Stimulated activated CD8-positive, alpha-beta memory T cell treated with anti-CD3 and anti-CD28 coated beads, Interleukin-15, amount 100 ng/mL, for 4 hours (primary cell): ENCODE measurements at places on chromosomes 13 and 19.

DNA sequence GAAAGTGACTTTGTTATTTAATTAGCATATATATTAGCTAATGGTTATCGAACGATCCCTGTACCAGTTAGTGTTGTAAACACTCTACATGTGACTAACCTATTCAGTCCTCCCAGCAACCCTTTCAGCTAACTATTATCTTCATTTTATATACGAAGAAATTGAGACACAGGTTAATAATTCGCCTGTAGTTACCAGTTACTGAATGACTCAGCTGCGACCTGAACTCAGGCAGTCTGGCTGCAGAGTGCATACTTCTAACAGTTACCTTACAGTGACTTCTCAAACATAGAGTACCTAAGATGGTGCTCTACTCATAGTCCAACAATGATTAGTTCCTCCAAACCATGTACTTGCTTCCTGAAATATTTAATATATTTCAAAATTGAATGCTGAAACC is 117.7 kb downstream of the FNDC3A start:
- DNase-seq, result no peak

DNA sequence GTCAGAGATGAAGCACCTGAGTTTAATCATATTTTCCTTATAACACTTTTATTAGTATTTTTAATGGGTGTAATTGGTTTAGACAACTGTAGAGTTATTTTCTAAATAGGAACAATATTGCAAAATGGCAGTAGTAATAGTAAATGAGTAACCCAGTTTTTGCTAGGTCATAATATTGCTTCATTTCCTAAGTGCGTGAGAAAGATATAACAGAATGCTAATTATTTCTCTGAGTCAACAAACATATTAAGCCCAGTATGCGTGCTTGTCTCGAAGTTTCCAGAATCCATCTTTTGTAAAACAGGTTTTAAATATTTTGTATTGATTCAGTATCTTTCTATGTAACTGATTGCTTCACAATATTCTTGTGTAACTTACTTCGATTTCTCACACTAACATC is 315.3 kb downstream of the MYO16 start:
- DNase-seq, result no peak

GRCh38 chr19:30652751-30653150 is 280.6 kb downstream of the ZNF536 start:
- DNase-seq, result no peak

GRCh38 chr13:95323930-95324662 is 22.8 kb upstream of the ABCC4 start:
- DNase-seq, result no peak

GRCh38 chr13:32600890-32601289 is 14.6 kb downstream of the PDS5B start:
- no peak for DNase-seq

DNA sequence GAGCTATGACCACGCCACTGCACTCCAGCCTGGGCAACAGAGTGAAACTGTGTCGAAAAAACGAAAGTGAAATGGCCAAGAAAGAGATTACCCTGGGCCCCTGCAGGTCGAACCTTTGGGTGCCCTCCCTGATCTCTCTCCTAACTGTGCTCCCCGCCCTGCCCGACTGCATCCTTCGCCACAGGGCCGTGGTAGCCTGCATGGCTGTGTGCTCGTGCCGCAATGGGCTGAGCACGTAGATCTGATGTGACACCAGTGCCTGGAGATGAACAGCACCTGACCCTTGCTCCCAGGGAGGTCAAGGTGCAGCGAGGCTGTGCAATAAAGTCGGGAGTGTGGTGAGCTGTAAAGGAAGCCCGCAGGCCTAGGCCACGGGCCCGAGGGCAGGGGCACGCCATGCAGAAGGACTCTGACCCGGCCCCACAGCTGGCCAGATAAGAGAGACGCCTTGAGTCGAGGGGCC is 60.2 kb downstream of the PEX11G start:
- DNase-seq, result no peak

DNA sequence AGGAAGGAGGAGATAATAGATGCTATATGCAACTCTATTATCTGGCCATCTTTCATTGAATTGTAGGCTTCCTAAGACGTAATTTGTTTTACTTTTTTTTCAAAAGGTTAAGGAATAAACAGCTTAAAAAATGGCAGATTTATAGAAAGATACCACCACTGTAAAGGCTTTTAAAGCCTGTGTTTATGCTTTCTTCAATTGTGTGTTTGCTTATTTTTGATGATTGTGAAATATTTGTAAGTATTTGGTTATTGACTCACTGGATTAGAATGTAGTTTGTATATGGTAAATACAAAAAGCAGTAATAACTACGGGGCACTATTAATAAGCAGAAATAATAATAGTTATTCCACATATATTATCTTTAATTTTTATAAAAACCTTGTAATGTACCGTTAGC is 437.9 kb downstream of the KLF5 start:
- no peak for DNase-seq

DNA sequence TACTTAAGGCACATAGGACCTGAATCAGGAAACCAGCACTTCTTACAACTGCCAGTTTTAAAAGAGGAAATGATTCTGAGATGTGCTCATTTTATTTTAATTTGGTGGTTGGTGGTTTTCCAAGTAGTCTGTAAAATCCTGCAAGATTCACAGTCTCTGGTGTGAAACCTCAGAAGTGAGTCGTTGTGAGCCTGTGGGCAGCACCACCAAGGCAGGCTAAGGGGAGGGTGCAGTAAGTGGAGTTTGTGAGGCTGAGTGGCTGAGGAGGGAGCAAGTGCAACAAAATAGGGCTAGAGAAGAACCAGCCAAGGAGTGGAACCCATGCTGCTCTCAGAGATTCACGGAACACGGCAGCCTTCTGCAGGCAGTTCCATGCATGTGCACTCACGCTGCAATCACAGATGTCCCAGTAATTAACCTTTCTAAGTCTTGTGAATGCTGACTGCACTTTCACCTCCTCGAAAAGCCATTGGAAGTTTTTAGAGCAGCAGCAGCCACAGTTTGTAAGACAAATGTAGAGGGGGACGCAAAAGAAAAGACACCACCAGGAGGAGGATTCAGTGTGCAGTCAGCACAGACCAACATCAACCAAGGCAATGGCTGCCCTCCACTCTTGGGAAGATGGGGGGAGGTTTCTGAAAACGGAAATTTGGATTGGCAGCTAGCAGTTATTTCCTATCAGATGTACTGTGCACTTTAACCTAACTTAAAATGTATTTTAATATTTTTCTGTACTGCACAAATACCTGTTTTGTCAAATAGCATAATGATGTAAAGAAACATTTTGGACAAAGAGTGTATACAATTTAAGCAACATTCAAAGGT is 44.9 kb downstream of the ESD start:
- peak; percentile 37 for DNase-seq

DNA sequence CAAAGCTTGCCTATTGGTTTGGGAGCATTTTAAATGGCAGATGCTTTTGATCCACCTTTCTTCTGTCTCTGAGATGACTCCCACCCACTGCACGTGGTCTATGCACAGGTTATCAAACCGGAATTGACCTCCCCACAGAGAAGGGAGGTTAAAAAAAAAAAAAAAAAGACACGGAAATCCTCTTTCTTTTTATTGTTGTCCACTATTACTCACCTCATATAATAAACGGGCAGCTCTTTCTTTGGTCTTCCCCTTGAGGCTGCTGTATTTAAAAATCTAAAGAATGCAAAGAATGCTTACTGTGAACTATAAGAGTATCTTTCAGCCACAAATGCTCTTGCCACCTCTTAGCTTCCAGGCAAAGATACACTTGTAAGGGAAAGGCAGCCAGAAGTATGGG is 329.7 kb downstream of the NDFIP2 start:
- DNase-seq, result no peak

- no peak for DNase-seq
Measured at GRCh38 chr19:44789943-44790483, 12.3 kb downstream of the CBLC start.

- no peak for DNase-seq
Measured at GRCh38 chr13:84358601-84359000, 476.3 kb upstream of the SLITRK1 start.

- no peak for DNase-seq
Measured at GRCh38 chr19:42188665-42189064, 28.8 kb downstream of the DEDD2 start.

DNA sequence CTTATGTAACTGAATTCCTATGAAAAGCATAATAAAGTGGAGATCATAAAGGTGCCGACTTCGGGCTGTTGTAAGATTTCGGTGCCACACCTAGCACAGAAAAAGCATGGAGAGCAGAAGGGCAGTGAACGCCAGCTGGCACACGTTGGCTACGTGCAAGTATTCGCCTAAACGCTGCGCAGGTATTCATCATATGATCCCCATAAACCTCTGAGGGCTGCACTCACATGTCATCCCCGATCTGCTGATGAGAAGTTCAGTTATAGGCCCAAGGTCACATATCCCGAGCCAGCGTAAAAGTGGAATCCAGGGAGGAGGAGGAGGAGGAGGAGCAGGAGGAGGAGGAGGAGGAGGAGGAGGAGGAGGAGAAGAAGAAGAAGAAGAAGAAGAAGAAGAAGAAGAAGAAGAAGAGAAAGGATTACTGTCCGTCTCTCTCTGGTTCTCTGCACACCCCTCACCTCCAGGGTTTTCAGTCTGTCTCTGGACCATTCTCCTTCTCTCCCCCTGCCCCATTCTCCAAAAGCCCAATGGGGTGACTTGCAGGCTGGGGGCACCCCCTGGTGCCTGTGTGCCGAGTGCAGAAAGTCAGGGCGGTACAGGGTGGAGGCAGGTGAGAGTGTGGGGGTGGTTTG is 18.6 kb upstream of the CYP2S1 start:
- DNase-seq, result no peak

DNA sequence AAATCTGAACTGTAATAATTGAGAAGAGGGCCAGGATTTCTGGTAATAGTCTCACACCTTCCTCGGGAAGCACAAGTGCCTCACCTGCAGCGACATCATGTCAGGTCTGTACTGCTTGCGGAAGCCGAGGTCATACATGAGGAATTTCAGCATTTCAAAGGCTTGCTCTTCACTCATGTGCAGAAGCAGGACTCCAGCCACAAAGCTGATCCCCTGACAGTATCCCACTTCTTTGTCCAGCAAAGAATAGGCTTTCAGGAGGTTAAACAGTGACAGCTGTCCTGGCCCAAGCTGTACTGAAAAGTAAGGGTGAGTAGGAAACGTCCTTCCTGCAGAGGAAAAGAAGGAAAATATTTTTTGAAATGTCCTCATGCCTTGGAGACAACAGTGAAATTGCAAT is 182.7 kb downstream of the TBC1D4 start:
- DNase-seq, result no peak

DNA sequence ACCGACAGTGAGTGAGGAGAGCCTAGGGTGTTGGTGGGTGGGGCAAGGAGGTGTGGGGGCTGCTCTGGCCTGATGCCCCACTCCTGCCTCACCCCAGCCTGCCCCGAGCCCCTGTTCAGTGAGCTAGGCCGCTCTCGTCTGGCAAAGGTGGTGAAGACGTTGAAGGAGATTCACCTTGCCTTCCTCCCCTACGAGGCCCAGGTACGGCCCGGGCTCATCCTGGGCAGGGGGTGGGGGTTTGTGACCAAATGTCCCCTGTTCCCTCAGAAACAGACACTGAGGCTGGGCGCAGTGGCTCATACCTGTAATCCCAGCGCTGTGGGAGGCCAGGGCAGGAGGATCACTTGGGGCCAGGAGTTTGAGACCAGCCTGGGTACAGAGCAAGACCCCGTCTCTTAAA is 3.9 kb downstream of the STXBP2 start:
- no peak for DNase-seq
